ENCODE measurements at places on chromosomes 1 and 21.
A peak's percentile ranks its signal among the peaks of the same experiment; 100 is the strongest.

DNA sequence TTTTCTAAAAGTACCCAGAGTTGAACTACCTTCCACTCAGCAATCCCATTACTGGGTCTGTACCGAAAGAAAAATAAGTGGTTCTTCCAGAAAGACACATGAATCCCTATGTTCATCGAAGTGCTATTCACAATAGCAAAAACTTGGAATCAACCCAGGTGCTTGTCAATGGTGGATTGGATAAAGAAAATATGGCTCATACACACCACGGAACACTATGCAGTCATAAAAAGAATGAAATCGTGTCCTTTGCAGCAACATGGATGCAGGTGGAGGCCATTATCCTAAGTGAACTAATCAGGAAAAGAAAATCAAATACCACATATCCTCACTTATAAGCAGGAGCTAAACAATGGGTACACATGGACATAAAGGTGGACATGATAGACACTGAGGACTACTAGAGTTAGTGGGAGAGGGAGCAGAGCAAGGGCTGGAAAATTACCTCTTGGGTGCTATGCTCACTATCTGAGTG, 32.9 kb upstream of the JUN start:
- DNase-seq, result no peak

GRCh38 chr1:3372317-3372716, 82.1 kb upstream of the ARHGEF16 start:
- DNase-seq, result no peak

- DNase-seq, result no peak
Measured at GRCh38 chr1:27630859-27631491, 4.0 kb downstream of the FGR start.

- no peak for DNase-seq
Measured at GRCh38 chr1:214380396-214380795, 99.4 kb downstream of the SMYD2 start.

GRCh38 chr1:228735871-228736586, 750 bp downstream of the RHOU start:
- DNase-seq, result peak; percentile 80

- DNase-seq, result no peak
Measured at GRCh38 chr1:49052102-49052501, 275.4 kb upstream of the BEND5 start.

DNA sequence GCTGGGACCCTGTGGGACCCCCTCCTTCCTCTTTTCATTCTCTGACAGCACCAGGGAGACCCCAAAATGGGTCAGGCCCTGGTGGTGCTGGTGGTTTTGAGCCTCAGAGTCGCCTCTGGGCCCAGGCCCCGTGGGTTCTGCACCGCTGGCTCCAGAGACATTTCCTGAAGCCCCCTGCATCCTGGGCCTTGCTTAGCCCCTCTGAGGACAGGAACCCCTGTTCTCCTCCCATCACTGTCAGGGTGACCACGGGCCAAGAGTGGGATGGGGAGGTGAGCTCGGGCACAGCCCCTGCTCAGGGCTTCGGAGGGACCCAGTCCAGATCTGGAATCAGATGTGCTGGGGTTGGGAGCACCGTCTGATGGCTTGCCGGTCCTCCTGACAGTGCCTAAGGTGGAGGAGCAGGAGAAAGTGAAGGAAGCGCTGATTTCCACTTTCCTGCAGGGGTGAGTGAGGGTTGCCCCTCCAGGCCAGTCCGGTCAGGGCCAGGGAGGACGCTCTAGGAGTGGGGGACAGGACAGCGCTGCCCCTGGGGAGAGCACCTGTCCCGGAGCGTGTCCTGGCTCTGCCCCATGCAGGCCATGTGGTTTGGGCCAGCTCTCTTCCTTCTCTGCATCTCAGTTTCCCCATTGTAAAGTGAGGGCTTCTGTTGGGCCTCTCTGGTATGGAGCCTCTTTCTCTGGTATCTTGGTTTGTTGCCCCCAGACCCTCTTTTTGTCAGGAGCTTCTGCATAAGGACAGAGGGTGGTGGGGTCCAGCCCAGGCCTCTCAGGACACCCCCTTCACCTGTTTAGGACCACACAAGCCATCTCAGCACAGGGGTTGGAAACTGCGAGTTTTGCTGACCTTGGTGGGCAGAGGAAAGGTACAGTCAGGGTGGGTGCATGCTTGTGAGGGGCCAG, 71.0 kb downstream of the TRIM11 start:
- no peak for DNase-seq
